Pancreas (tissue), 10 donors: ENCODE measurements at places on chromosomes 2 and 18.

DNA sequence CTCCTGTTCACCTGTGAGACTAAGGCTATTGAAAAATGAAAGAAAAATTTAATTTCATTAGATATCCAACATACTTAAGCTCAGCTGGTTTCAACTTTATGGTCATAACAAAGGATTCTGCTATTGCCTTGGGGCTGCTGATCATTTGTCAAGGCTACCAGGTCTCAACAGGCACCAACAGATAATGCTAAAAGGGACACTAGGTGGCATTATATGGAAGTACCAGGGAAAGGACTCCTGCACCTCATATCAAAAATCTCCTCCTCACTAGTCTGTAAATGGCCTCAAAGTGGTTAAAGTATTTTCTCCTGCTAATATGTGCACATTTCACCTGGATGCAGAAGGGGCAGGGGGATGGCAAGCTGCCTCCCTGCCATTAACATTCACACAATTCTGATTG, 167.9 kb upstream of the REG3A start:
- H3K27ac ChIP-seq = no peak overlapping the region
- H3K36me3 ChIP-seq = no peaks in the 10 kb centered on the region
- H3K4me1 ChIP-seq = no peaks in the 10 kb centered on the region
- no peaks in the 10 kb centered on the region for H3K27me3 ChIP-seq
- DNase-seq = no peak

DNA sequence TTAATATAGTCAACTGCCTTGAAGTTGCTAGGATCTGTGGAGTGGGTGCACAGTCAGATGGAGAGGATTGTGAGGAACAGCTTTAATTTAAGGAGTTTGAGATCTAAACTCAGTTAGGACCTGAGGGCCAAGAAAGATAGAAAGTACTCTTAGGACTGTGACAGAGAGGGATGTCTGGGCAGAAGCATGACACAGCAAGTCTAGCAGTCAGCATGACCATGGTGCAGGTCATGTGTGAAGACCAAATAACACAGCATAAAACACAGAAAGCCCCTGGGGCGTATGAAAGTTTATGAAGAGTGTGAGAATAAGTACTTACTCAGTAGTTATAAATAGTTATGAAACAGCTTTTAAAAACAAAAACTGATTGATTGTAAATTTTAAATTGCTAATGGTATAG, 107.2 kb downstream of the GALNT1 start:
- no peak overlapping the region for H3K4me3 ChIP-seq
- H3K36me3 ChIP-seq = no peaks in the 10 kb centered on the region
- H3K4me1 ChIP-seq = no peaks in the 10 kb centered on the region
- H3K27me3 ChIP-seq = no peaks in the 10 kb centered on the region
- DNase-seq = no peak
- H3K27ac ChIP-seq = no peak overlapping the region

DNA sequence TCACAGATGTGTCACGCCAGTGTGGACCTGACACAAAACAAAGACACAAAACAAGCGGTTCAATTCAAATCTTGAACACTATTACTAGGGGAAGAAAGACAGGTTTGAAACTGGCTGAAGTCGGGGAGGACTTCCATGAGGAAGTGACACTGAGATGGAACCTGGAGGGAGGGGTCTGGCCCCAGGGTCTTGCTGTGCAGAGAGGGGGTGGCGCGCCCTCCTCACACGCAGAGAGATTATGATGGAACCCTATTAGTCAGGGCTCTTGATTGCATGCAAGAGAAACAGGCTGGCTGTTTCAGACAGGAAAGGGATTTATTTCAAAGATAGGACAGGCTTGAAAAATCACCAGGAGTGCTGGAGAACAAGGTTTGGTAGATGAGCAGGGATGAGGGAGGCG, 363.6 kb upstream of the HS6ST1 start:
- no peaks in the 10 kb centered on the region for H3K36me3 ChIP-seq
- no peak for DNase-seq
- H3K27me3 ChIP-seq = no peaks in the 10 kb centered on the region
- no peaks in the 10 kb centered on the region for H3K4me1 ChIP-seq
- no peak overlapping the region for H3K27ac ChIP-seq

- no peaks in the 10 kb centered on the region for H3K36me3 ChIP-seq
- H3K27ac ChIP-seq = no peak overlapping the region
- DNase-seq = no peak
- H3K4me1 ChIP-seq = no peaks in the 10 kb centered on the region
These were observed 337.4 kb downstream of the PTPRM start for GRCh38 chr18:7904529-7904928.

DNA sequence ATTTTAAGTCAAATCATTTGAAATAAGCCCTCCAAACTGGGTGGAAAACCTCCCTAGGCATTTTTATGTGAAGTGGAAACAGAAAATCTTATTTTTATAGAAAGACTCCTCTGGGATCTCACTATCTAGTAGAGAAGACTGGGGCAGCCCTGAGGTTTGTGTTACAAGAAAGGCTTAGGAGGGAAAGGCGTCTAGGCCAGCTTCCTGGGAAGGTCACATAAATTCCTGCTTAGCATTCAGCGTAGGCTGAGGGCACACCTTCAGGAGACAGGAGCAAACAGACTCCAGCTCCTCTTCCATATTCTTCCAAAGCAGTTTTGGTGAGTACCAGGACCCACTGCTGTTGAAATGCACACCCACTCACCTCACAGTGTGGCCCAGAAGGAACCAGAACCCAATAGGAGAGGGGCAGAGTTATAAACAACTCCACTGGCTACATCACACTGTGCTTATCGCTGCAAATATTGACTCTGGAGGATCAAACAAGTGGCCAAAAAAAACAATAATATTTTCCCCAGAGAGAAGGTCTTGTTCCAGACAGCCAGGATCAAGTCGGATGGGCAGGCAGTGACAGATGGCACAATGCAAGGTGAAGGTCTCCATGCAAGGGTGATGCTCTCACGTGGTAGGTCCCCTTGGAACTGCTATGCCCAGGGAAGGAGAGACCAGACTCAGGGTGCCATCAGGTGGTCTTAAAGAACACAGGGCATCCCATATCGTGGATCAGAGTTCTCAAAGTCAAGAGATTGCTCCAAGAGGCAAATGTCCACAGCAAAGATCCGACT, 17.7 kb upstream of the IGFBP2 start:
- H3K4me3 ChIP-seq = no peak overlapping the region
- no peaks in the 10 kb centered on the region for H3K27me3 ChIP-seq
- no peaks in the 10 kb centered on the region for H3K36me3 ChIP-seq
- DNase-seq = no peak
- peaks cover 8% of the 10 kb centered on the region for H3K4me1 ChIP-seq

DNA sequence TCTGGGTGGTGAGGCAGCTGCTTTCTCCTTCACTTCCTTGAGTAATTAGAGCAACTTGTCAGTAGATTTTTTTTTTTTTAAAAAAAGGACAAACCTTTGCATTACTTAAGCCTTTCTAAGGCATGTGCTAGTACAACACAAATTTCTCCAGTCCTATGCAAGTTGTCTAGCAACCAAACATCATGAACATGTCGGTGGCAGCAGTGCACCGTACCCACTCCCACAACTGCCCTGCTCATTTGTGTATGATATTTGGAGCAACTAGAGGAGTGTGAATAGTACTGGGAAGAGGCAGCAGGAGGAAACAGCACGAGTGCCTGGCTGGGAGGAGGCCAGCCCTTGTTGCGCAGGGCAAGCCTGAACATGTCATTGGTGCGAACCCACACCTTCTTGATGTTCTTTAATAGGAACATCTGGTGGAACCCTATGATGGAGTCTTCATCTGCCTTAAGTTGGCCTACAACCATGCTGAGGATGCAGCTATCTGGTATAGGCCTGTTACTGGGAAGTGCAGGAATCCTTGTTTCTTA, 238.3 kb downstream of the TDRD15 start:
- no peaks in the 10 kb centered on the region for H3K36me3 ChIP-seq
- H3K4me1 ChIP-seq = no peaks in the 10 kb centered on the region
- no peaks in the 10 kb centered on the region for H3K27me3 ChIP-seq
- DNase-seq = no peak
- no peak overlapping the region for H3K27ac ChIP-seq

DNA sequence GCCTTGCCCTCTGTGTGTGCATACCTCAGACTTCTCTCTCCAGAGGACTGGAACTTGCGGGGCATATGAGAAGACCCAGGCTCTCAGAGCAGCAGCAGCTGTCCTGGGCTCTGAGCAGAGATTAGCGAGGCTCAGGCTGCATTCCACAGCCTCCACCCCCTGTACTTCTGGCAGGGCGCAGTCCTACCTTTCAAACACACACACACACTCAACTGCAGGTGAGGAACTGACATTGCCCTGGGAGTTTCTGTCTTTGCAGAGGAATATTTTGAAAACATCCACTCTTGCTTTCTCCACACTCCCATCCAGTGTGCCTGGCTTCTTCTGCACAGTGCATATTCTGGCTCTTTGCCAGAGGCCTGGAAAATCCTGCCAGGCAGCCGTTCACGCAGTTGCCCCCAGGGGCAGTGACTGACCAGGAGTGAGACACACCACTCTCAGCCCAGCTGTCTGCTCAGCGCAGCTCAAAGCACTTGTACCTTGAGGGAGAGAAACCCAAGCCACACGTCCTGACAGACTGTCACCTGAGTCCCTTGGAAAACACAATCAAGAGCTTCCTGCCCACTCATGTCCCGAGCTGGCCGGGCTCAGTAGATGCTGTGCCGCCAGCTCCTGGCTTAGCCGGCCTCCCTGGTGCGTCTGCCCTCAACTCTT, 460.8 kb downstream of the RNF144A start:
- peak overlapping the region; percentile 21 for H3K27ac ChIP-seq
- H3K27me3 ChIP-seq = no peaks in the 10 kb centered on the region
- peaks cover 13% of the 10 kb centered on the region for H3K4me1 ChIP-seq
- H3K36me3 ChIP-seq = no peaks in the 10 kb centered on the region
- DNase-seq = peak; percentile 82
